ENCODE measurements at places on chromosomes 2 and 18.

GRCh38 chr2:139160836-139161235 is 380.6 kb upstream of the NXPH2 start:
- DNase-seq = no peak

GRCh38 chr18:32386471-32386870 is 84.2 kb downstream of the GAREM1 start:
- DNase-seq = no peak

- no peak for DNase-seq
Observed at GRCh38 chr2:216911886-216912285, 52.0 kb upstream of the TNP1 start.

GRCh38 chr18:22701326-22701725 is 231.8 kb upstream of the RBBP8 start:
- no peak for DNase-seq

DNA sequence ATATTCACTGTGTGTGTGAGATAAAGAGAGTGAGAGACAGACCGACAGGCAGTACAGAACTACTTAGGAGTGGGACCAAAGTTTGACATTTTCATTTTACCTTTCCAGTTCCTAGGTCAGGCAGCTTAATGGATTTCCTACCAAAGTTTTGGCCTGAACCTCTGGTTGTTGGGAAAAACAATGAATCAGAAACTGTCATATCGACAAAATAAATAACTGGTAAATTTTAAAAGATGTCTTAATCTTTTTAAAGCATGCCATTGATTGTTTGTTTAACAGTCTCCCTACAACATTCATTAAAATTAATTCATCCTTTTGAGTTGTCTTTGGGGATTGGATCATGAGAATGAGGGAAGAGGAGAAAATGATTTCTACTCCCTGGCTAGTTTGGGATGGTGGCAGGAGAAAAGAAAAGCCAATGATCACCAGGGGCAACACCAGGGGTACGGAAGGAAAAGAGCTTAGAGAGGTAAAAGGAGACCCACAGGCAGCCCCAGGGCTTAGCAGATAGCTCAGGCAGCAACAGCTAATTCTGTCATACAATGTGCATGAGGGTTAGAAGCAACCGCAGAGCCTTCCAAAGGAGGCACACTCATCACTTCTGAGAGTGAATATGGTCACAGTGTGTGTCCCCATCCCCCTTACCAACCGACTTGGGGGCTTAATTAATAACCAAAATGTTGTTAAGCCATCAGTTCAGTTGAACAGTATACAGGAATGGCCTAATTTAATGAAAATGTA is 98.5 kb downstream of the CCDC141 start:
- no peak for DNase-seq

GRCh38 chr2:62654876-62655359 is 50.6 kb upstream of the EHBP1 start:
- no peak for DNase-seq

GRCh38 chr18:29184654-29185053 is 1007.7 kb upstream of the CDH2 start:
- no peak for DNase-seq

GRCh38 chr18:46755315-46756024 is 1.4 kb downstream of the ST8SIA5 start:
- DNase-seq = no peak

GRCh38 chr2:58900246-58901027 is 659.3 kb upstream of the FANCL start:
- no peak for DNase-seq

- no peak for DNase-seq
Observed at GRCh38 chr18:76592981-76593381, 97.9 kb upstream of the ZNF516 start.
